ENCODE measurements at places on chromosomes 11 and 22. TPM values are rescaled to one million over a fixed set of nuclear protein-coding genes. Genes with fewer than 3 reads are reported as not detected.

DNA sequence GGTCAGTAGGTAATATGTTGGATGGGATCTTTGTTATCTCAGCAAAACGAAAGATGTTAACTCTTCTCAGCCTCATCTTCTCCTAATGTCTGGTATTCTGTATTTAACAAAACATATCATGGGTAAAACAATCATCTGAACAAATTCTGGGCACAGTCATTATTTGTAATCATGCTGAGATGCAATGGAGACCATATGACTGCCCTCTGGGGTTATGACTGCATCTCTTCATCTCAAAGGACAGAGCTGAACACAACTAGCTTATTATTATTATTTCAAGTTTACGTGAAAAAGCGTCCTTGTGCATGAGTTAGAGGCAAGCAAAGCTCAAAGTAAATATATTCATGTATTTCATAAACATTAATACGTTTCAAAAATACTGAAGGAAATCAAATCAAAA is 29.7 kb upstream of the PSMA1 start:
- no peak for DNase-seq
- no peak overlapping the region for H3K27ac ChIP-seq
- no peak overlapping the region for H3K4me3 ChIP-seq
- no peaks in the 10 kb centered on the region for H3K27me3 ChIP-seq
- peaks cover 48% of the 10 kb centered on the region for H3K36me3 ChIP-seq

The NRGN gene
- 6.1 TPM for total RNA-seq

DNA sequence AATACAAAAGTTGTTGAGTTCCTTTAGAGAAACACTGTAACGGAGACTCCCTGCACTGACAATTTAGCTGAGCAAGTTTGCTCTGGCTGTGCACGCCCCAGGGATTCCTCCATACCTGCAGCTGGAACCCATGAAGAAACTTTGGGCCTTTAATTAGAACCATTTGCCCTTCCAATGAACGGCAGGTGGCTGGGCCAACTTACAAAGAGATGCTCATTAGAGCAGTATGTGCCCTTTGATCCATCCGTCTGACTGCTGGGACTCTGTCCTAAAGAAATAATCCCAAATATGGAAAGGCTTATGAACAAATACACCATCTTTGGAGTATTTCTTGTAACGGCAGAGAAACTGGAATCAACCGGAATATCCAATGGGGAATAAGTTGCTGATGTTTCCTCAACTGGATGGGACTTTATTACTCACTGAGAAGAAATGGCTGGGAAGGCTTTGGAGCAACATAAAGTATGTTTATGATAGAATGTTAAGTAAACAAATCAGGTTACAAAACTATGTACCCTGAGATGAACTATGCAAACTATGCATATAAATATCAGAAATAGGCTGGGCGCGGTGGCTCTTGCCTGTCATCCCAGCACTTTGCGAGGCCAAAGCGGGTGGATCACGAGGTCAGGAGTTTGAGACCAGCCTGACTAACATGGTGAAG is 24.4 kb upstream of the FBLN1 start:
- DNase-seq: no peak
- no peak overlapping the region for H3K4me3 ChIP-seq
- no peak overlapping the region for H3K27ac ChIP-seq
- H3K27me3 ChIP-seq: peaks cover 3% of the 10 kb centered on the region

The CSNK2A3 gene
- total RNA-seq: 1.2 TPM

DNA sequence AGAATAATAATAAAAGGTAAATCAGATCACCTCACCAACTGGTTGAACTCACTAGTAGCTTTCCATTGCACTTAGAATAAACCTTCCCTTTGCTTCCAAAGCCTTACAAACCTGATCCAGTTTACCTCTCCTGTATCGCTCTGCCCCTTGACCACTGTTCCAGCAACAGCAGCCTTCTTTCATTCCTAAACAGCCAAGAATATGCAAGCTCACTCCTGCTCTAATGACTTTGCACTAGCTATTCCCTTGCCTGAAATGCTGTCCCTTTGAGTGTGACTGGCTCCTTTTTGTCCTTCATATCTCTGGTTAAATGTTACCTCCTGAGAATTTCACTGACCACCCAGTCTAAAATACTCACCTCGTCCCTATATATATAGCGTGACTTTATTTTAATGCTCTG is 9.6 kb upstream of the PIK3C2A start:
- no peaks in the 10 kb centered on the region for H3K4me1 ChIP-seq
- DNase-seq: no peak
- no peaks in the 10 kb centered on the region for H3K36me3 ChIP-seq
- peaks cover 17% of the 10 kb centered on the region for H3K27me3 ChIP-seq

GRCh38 chr22:42691440-42691839 is 29.2 kb downstream of the A4GALT start:
- no peak overlapping the region for H3K27ac ChIP-seq
- no peaks in the 10 kb centered on the region for H3K4me1 ChIP-seq
- H3K4me3 ChIP-seq: no peak overlapping the region
- H3K27me3 ChIP-seq: no peaks in the 10 kb centered on the region
- no peak for DNase-seq

The LUZP2 gene
- not detected for total RNA-seq

The CNTF gene
- total RNA-seq: 4.1 TPM

The KCTD14 gene
- 0.16 TPM for total RNA-seq

The APOL6 gene
- total RNA-seq: 27.7 TPM

DNA sequence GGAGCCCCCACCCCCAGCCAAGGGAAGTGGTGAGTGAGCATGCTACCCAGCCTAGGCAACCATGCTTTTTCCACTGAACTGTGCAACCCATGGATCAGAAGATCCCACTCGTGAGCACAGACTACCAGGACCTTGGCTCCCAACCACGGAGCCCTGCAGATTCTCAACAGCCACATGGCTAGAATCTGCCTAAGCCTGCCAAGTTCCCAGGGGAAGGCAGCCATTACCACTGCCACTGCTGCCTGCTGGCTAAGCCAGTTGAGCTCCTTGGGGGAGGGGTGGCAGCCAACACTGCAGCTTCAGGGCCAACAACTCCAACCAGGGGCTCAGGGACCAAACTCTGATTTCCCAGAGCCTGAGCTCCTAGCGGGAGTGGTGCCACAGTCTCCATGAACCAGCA is 195.8 kb downstream of the DLG2 start:
- no peak overlapping the region for H3K4me3 ChIP-seq
- no peak overlapping the region for H3K27ac ChIP-seq
- H3K27me3 ChIP-seq: no peaks in the 10 kb centered on the region
- DNase-seq: no peak

The SART1 gene
- 110 TPM for total RNA-seq

GRCh38 chr11:57543593-57543992 is 6.2 kb downstream of the SMTNL1 start:
- H3K36me3 ChIP-seq: peaks cover 14% of the 10 kb centered on the region
- no peaks in the 10 kb centered on the region for H3K27me3 ChIP-seq
- H3K4me3 ChIP-seq: no peak overlapping the region
- no peak overlapping the region for H3K27ac ChIP-seq

The PHLDA2 gene
- 28.0 TPM for total RNA-seq

Measured in activated T-helper 1 cell treated with anti-CD3 and anti-CD28 coated beads, Interleukin-12 subunit alpha, Interleukin-12 subunit beta, Interleukin-2, Interleukin-4 antibody, amounts not matched to agents 30 ng/mL and 10 ng/mL and 1 ng/mL, durations not matched to agents 14 hours and 24 hours and 36 hours (primary cell).